ENCODE measurements at places on chromosomes 13 and 19.

GRCh38 chr19:8396563-8397203 is 6.5 kb downstream of the RAB11B start:
- peak; percentile 75 for DNase-seq

DNA sequence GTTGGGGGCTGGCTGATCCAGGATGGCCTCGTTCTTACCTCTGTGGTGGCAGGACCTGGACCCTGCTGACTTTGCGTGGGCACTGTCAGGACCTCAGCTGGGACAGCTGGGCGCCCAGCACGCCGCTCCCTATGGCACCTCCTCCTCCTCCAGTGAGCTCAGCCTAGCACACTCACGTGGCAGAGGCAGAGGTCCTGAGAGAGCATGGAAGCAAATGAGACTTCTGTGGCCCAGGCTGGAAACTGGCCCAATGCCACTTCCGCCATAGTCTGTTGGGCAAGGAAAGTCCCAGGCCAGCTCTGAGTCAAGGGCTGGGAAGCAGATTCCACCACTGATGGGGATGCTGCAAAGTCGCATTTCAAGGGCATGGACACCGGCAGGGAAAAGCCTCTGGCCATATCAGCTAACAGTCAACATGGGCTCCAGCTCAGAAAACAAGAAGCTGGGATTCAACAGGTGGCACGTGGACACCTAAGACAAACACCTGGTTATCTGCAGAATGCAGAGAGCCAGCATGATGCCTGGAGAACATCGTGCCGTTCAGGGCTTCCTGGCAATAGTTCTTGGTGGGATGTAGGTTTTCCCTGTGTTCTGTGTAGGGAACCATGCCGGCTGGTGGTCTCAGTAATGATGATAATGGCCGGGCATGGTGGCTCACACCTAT is 16.7 kb downstream of the MYBPC2 start:
- no peak for DNase-seq

- no peak for DNase-seq
Measured at GRCh38 chr13:101490406-101491015, 38.0 kb downstream of the ITGBL1 start.

GRCh38 chr19:41690801-41691065 is 2.7 kb upstream of the CEACAM7 start:
- no peak for DNase-seq

DNA sequence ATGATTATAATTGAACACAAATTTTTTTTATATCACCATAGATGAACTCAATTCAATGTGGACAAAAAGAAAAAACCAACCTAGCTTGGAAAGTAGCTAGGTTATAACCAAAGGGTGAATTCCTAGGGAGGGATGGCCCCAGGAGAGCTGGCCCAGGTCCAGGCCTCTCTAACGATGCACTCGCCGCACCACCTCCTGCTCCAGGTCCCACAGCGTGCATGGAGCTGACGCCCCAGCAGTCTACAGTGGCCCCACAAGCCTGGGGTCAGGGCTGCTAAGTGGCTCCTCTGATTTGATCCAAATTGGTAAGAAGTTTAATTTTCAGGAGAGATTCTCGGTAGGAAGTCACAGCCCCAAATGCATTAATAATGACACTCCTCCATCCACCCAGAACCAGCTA is 48.8 kb downstream of the TSHZ3 start:
- DNase-seq, result no peak

DNA sequence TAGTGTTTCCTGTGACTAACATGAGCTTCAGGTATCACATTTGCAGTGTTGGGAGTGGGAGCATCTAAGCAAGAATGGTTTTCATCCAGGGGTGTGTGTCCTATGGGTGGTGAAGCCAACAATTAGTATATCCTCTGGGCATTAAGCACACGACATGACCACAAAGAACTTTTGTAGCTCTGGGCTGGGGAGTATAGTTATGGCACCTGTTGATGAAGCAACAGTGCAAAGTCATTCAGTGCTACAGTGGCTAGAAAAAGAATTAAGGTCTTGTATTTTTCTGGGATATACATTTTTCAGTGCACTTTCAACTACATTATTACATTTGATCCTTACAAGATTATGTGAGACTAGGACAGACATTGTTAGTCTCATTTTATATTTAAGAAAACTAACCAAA is 21.8 kb downstream of the CCNA1 start:
- DNase-seq, result no peak

- no peak for DNase-seq
Measured at GRCh38 chr19:19406878-19407632, 1.6 kb downstream of the GATAD2A start.

- no peak for DNase-seq
Measured at GRCh38 chr19:1917926-1918325, 12.7 kb downstream of the ADAT3 start.

DNA sequence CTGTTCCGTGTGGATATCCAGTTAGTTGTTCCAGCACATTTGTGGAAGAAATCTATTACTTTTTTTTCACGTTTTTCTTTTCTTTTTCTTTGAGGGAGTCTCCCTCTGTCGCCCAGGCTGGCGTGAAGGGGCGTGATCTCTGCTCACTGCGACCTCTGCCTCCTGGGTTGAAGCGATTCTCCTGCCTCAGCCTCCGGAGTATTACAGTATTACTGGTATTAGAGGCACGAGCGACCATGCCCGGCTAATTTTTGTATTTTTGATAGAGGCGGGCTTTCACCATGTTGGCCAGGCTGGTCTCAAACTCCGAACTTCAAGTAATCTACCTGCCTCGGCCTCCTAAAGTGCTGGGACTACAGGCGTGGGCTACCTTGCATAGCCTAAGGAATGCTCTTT is 43.6 kb downstream of the ZNF611 start:
- DNase-seq, result no peak

DNA sequence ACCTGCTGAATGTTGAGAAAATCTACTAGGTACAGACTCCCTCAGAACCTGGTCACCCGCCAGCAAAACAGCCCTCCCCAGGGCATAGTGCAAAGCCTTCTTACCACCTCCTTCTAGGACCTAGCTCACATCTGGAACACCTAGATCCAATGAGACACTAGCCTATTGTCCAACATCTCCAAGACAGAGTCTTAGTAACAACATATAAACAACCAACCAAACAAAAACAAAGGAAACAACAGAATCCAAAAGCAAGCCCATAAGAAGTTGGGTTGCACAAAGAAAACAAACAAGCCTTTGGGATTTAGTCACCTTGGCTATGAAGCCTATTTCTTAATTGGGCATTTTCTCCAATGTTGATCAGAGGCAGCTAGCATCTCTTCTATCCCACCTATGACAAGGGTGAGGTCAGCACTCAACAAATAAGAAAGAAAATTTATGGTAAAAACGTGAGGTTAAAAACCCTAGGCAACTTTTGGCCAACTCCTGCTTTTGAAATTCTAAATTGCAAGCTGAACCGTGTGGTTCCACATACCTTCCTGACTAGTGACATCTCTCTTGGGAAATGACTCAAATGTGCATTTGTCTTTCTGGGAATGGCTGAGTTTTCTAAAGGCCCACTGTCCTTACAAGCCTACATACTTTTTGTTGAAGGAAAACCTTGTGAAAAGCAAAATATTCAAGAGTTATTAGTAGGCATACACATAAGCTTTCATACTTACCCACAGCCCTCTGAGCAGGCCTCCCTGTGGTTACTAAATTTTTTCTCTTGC is 66.7 kb downstream of the FAM216B start:
- no peak for DNase-seq

DNA sequence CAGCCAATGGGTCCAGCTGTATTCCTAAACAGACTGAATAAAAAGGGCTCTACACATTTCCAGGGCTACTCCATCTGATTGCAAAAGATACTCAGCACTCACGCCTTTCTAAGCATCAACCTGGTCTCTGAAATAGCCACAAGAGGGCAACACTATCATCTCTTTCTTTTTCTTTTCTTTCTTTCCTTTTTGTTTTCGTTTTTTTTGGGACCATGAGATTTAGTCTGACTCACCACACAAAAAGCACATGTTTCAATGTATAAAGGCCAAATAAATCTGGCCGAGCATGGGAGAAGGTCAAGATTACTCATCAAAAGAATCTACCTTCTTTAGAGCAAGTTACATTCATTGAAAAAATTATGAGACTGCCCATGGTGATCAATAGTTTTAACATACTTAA is 805.6 kb upstream of the ARGLU1 start:
- no peak for DNase-seq

DNA sequence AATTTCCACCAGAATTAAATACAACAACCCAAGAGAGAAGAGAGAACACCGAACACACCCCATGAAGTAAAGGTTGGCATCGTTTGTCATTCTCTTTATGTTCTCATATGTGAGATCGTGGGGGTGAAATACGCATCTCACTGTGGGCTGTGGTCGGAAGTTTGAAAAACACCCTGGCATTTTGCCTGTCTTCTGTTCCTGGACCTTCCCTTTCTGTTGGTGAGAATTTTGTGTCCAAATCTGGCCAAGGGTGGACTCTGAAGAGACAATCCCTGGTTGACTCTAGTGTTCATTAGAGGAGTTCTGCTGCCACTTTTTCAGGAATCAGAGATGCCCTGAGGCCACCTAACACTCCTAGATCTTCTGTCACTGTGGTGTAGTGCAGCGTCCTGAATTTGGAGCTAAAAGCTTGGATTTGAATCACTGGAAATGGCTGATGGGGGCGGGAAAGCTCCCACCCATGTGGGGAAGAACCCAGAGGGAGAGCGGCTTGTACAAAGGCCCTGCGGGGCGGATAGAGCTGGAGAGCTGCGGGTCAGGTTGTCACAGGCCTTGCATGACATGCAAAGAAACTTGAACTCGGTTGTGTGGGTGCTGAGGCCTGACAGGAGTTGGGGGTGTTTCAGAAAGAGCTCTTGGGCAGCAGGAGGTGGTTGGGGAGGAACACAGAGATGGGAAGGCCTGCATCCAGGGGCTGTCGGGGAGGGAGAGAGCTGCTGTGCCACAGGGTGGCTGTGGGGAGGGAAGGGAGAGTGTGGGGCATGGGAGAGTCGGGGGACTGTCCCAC is 11.1 kb upstream of the SPATA13 start:
- DNase-seq, result no peak

DNA sequence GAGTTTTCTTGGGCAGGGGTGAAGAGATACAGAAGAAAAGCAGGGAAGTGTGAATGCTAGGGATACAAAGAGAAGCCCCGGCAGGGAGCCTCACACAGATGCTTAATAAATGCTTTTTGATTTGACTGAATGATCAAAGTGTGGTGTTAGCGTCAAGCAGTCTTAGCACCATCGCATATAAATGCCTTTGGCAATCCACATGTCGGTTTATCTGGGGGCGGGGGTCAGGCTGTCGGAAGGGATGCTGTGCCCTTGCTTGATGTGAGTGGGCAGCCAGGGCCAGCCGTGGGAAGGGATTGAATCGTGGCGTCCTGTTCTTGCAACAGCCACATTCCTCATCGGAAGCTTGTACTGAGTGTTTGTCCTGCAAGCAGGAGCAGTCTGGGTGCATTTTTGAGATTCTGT is 173.1 kb downstream of the LACC1 start:
- no peak for DNase-seq

DNA sequence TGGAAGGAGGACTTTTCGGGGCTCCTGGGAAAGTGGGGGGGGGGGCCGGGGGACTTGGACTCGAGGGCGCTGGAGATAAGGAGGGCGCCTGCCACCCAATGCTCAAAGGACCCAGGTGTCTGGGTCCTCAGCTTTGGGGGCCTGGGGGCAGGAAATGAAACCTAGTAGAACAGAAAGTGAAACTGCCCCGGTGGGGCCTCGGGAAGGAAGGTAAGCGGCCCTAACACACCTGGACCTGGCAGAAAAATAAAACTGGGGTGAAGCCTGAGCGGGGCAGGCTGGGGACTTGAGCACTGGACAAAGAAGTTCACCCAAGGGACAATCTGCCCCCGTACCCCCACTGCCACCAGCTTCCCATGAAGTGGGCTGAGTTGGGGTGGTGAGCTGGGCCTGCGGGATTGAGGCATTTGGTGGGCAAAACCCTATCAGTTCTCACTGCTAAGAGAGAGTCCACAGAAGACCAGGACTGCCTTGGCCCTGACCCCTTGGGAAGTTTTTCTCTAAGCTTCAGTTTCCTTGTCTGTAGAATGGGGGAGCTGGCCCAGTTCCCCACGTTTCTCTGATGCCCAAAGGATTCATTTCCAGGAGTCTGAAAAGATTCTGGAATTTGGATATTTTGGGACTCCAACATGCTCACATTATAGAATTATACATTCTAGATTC is 2.3 kb downstream of the PRKD2 start:
- peak; percentile 41 for DNase-seq

DNA sequence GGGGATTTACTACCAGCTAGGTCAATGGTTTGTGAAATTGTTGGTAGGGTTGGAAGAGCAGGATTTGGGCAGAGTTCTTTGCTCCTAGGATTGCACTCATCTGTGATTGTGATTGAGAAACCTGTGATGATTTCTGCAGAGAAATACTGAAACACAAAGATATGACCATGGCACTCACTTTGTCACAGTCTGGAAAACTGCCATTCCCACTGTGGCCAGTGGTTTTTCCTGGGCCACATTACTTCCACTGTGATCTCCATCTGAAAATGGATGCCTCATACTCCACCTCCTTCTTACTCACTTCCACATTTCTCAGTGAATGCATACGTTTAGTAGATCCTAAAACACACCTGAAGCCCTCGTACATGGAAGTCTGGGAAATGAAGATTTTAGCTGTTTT is 593.2 kb downstream of the LMO7 start:
- DNase-seq, result no peak

DNA sequence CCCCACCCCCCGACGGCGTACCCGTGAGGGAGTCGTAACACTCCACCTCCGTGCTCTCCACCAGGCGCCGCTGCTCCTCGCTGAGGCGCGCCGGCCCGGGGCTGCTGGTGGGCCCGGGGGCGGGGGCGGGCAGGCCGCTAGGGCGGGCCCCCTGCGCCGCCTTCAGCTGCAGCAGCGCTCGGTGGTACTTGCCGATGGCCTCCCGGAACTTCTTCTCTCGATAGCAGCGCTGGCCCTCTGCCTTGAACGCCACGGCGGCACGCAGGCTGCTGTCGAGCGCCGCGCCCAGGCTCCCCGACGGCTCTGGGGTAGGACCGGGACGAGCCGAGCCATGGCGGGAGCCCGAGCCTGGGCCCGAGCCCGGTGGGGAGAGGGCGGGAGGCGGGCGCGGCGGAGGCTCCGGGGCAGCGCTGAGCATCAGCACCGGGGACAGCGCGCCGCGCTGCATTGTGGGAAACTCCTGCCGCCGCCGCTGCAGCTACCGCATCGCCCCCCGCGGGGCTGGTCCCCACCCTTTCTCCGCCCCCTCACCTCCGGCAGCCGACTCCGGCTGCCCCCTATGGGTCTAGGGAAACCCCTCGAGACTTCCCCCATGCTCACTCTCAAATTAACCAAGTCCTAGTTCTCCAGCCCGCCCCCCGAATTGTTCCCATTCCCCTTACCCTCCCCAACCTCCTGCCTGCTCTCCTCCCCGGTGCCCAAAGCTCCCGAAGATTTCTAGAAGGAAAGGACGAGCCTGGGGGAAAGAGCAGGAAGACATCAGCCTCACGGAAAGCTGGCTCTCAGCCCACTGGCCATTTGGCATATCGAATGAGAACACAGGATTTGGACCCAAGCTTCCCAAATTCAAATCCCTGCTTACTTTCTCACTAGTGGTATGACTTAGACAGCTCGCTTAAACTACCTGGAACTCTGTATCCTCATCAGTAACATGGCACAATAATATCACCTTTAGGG is at the start of gene TTC9B:
TSS of gene TTC9B (minus strand) at position 451 of the 957 bp plus-strand sequence. CDS start at position 448, 3 bp downstream.
- DNase-seq, result no peak
